T-helper 2 cell (primary cell): ENCODE measurements at places on chromosomes 2 and 18.

DNA sequence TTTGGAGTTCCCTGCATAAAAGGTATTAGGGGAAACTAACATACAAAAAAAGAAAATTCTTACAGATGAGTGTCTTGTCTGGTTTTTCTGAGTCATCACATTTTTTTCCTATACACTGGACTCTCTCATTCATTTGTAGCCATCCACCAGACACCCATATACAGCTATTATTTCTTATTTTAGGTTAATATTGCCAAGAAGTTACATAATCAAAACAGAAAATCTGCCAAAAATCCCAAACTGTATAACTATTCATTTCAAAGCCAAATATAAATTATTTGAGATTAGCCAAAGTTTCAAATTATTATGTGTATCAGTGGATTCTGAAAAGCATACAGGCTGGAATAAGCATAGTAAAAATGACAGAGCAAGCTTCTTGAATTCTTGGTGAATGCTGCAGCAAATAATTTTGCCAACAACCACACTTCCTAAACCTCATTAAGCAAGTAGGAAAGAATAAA, 191.2 kb downstream of the NCKAP5 start:
- DNase-seq, result no peak

DNA sequence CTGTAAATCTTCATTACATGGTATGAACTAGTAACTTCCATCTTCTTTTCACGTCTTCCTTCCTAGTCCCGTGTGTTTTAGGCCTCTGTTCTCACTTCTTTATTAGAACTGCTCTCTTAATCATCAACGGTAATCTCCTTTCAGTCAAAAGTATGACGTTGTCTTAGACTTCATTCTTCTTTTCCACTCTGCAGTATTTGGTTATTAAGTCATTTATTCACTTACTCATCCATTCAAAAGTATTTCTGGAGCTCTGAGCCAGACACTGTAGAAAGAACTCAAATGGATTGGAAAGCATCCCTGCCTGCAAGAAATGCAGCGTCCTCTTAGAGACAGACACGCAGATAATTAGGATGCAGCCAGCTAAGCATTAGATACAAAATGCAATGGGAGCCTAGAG, 494.6 kb upstream of the NRP2 start:
- DNase-seq, result no peak

GRCh38 chr2:71600555-71600954, 147.2 kb downstream of the DYSF start:
- no peak for DNase-seq

DNA sequence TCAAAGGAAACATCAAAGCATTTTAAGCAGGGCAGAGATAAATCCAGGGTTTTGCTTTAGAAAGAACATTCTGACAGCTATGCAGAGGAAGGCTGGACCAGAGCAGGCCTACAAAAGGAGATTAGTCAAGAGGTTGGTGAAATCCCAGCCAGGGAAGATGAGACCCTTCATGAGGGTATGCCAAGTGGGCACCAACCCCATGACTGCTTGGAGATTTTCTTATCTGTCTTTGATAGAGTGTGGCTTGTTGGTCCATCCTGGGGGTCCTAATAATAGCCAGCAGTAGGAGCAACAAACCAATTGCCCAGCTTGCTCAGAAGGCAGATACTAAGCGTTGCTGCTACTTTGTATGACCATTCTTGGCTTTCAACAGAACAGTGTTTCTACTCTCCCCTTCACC, 895.4 kb downstream of the EPHA4 start:
- no peak for DNase-seq

GRCh38 chr2:69345434-69345833, 41.6 kb downstream of the GFPT1 start:
- no peak for DNase-seq

- DNase-seq, result no peak
Measured at GRCh38 chr2:201852462-201852861, 46.1 kb downstream of the CDK15 start.

- no peak for DNase-seq
Measured at GRCh38 chr2:139403948-139404347, 623.8 kb upstream of the NXPH2 start.
